ENCODE measurements at places on chromosomes 4 and X.

- no peak for DNase-seq
These were observed 655.7 kb upstream of the INTU start for GRCh38 chr4:126976850-126977632.

GRCh38 chr4:145791988-145792387 lies 112.0 kb downstream of the C4orf51 start:
- DNase-seq = no peak

GRCh38 chr4:173231916-173232315 lies 63.3 kb downstream of the GALNT7 start:
- no peak for DNase-seq

GRCh38 chrX:43882294-43882681 lies at the start of gene MAOB:
Gene MAOB, minus strand, starts transcription at chrX:43882450. Its CDS starts 151 bp downstream, at chrX:43882299.
- no peak for DNase-seq

DNA sequence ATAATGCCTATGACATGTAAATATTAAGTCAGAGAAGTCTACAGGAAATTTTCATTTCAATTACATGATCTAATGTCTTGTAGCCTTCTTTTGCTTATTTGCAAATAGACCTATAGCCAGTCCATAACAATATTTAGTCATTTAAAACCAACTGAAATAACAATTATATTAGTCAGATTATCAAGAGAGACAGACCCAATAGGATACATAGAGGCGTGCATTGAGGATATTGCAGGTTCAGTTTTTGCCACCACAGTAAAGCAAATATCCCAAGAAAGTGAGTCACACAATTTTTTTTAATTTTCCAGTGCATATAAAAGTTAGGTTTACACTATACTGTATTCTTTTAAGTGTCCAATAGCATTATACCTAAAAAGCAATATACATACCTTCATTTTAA lies 349.7 kb upstream of the ATOH1 start:
- DNase-seq = no peak

- DNase-seq = no peak
These were observed 18.7 kb upstream of the PLCXD1 start for GRCh38 chrX:262381-262909.

- DNase-seq = no peak
These were observed 23.9 kb downstream of the SCD5 start for GRCh38 chr4:82774711-82775171.

GRCh38 chr4:21692241-21692640 lies 256.3 kb downstream of the KCNIP4 start:
- no peak for DNase-seq

DNA sequence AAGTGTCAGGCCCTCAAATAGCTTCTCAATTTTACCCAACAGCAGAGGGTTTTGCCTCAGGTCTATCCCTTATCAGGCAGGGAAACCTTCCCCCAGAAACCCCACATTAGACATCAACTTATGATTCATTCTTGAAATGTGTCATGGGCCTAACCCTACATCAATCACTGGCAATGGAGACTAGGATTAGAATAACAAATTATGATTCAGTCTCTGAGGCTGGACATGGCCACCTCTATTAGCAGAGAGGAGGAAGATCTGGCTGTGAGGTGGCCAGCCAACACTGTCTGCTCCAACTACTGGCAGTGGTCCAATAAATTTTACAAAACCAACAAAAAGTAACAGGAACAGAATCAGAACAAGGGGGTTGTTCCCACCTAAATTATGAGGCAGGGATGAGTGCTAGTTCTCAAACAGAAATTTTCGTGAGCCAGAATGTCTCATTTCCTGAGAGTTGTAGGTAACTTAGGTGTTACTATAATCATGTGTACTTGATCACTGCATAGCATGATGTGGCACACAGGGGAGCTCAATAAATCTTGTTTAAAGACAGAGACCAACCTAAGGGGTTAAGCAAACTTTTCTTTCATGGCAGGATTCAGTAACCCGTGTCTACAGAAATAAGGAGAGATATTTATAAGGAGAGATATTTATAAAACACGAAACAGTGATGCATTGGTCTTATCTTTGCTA lies 126.8 kb downstream of the NFKB1 start:
- no peak for DNase-seq

DNA sequence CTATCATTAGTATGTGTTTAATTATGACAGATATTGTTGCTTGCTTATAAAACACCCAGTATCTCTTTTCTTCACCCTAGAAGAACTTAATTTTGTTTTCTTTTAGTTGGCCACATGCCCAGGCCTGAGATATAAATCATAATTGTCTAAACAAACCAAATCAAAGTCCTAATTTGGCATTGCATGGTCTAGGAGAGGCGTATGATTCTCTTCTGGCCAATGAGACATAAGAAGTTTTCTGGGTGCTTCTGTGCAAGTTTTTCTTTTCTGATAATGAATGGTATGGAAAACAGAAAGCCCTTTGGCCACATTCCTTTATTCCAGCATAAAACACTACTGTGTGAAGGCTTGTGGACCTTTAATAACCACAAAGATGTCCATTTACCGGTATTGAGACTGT lies 192.9 kb upstream of the CTSO start:
- DNase-seq = no peak

- no peak for DNase-seq
These were observed 5.8 kb upstream of the SEPTIN11 start for GRCh38 chr4:76943790-76944189.
